Fibroblast of skin of left biceps (primary cell): ENCODE measurements at places on chromosomes 12 and 14.

DNA sequence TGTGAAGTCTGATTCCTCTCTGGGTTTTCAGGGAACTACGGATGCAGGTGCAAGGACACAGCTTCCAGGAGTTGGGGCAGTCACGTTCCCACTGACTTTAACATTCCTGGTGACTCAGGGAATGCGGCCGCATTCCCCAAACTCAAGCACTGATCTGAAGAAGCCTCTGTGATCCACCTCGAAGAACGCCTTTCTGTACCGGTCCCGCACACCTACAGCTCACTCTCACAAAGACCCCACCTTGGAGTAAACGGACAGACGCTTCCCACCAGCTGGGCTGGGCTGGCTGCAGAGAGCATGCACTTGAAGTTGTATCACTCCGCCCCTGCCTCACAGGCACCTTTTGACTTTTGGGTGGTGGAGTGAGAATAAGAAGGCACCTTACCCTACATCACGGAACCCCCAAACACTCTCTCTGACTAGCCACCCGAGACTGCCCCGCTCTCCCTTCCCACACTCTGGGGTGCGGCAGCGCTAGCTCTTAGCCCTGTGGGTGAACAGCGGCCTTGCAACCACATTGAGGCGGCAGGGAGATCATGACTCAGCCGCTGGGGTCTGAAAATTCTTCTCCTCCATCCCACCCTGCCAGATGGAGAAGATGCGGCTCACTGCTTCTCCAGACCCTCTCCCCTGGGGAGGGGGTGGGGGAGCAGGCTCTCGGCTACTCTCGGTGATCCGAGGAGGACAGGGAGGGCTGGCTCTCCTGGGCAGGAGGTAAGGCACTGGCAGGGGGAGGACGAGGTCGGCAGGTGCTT is 23.7 kb upstream of the HDAC7 start:
- no peak for DNase-seq

GRCh38 chr12:43098766-43099550 is 453.0 kb downstream of the ADAMTS20 start:
- no peak for DNase-seq

DNA sequence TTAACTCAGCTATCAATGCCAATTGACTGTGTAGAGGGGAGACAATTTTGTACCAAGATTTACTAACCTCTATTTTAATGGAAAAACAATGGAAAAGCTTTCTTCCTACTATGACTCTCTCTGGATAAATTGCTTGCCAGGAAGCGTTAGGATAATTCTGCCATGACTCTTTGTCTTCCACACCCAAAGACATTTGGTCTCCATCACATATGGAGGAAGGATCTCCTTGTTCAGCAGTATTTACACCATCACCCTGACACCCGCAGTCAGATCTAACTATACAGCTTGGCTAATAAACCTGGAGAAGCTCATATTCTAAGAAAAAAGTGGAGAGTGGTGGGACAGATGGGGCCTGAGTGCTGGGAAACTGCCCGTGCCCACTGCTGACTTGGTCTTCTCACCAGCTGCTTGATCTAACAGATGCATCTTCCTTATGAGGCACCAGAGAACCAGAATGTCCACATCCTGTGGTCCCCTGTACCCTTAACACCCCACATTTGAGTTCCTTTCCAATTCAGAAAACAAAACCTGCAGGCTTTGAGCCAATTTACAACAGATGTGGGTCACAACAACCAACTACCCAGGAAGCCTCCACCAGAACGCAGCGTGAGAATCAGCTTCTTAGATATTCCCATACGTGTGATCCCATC is 154.0 kb downstream of the DAD1 start:
- no peak for DNase-seq

DNA sequence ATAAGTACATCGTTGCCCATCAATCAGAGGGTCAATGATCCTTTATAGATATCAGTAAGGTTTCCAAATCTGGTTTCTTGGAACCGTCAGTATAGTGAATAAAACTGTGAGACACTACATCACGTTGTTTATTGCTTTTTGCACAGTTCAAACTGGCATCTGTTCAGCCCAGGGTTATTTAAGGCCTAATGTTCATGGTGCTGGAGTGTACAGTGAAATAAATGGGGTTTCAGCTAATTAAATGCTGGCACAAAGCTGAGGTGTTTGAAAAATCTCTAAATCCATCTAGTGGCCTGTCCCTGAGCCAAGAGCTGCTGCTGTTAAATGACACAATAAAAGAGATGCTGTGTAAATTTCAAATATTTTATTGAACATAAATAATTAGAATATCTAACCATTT is 69.9 kb downstream of the RPS29 start:
- DNase-seq = no peak

- no peak for DNase-seq
Observed at GRCh38 chr12:24088751-24089509, 139.5 kb upstream of the SOX5 start.

- no peak for DNase-seq
Observed at GRCh38 chr12:9127936-9128663, 12.4 kb upstream of the A2M start.

DNA sequence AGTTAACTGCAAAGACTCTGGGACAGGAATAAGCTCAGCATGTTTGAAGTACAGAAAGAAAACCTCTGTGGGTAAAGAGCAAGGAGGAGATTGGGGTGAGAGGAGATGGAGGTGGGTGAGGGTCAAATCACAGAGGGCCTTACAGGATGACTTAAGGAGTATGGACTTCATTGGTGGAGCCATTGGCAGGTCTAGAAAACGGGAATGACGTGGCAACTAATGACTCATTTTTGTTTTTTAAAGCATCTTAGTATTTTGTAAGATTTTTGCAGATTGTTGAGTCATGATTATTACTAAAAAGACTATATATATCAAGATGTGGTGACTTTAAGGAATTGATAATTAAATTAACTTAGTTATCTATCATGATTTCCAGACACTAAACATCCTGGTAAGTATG is 18.5 kb downstream of the UTP20 start:
- no peak for DNase-seq

GRCh38 chr14:71339650-71340415 is 432.6 kb downstream of the PCNX1 start:
- DNase-seq = no peak

- DNase-seq = peak; percentile 58
Observed at GRCh38 chr12:25436206-25437030, 116.7 kb downstream of the LMNTD1 start.

DNA sequence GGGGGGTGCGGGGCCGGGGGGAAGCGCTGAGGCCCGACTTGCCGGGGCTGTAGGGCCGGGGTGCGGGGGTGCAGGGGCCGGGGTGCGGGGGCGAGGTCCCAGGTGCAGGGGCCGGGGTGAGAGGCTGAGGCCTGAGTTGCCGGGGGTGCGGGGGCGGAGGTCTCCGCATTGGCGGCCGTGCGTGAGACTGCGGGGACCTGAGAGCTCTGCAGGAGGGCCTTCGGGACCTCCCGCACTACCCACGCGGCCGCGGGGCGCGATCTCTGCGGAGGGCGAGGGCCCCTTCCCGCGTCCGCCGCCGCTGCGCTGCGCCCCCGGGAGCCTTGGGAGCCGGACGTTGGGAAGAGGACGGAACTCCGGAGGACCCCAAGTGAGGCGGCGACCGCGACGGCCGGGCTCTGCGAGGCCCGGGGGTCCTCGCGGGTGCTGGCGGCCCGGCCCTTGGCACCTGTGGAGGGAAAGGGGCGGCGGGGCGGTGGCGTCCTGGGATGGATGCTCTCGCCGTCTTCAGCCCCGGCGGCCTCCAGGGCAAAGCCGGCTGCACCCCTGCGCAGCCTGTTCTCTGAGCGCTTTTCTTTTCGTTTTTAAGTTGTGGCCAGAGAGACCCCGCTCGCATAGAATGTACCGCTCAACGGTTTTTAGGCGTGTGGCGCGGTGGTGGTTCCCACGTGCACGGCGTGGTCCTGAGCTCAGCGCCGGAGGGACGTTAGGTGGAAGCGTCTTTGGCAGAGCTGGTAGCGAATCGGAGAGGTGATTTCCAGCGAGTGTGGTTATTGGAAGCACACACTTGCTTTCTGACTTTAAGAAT is 1.3 kb downstream of the PIWIL1 start:
- DNase-seq = no peak

DNA sequence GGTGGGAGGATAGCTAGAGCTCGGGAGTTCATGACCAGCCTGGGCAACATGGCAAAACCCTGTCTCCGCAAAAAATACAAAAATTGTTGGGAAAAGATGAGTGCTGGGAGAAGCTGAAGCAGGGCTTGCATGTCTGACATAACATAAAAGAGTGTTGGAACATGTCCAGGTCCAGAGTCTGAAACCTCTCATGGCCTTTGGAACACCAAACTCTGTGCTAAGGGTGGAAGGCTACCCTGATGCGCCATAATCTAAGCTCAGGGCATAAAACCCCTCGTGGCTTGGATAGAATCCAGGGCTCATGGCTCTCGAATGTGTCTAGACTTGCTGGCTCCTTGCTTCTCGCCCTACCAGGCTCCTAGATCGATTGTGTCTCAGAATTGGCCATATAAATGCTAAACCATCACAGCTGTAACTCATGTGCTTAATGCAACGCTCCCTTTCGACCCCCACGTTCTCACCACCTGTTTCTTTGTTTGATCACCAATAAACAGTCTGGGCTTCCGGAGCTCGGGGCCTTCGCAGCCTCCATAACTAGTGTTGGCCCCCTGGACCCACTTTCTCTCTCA is 6.7 kb upstream of the CLEC7A start:
- DNase-seq = no peak

DNA sequence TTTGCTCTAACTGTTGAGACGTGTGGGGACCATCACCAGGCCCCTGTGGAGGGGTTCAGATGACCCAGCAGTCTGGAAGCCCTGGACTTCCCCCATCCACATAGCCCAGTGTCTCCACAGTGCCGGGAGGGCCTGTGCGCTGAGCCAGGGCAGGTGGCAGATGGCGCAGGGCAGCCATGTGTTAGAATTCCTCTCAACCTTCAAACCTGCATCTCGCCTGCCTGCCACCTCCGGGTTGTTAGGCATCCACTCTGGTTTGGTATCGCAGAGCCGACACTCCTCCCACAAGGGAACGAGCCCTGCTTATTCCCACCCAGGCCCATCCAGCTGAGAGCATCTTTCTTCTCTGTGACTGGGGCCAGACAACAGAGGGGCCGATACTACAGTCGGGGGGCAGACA is 84.5 kb downstream of the ADGRD1 start:
- no peak for DNase-seq

DNA sequence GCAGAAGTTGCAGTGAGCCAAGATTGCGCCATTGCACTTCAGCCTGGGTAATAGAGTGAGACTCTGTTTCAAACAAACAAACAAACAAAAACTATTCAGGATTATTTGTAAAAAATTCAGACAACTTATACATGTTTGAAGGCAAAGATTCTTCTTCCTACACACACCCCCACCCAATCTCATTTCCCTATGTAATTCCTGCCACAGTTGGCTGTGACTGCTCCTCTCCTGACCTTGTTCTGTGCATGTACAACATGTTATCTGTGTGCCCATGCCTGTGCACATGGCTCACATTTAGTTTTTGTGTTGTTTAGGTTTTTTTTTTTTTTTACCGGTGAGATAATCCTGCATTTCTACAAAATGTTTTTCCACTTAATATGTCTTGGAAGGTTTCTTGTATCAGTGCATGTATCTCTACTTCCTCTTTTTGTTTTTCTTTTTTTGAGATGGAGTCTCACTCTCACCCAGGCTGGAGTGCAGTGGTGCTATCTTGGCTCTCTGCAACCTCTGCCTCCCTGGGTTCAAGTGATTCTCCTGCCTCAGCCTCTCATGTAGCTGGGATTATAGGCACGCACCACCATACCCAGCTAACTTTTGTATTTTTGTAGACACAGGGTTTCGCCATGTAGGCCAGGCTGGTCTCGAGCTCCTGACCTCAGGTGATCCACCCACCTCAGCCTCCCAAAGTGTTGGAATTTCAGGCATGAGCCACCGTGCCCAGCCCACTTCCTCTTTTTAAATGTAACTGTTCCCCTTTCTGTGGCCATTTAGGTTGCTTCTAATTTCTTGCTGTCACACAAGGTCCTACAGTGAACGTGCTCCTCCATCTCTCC is 8.7 kb downstream of the CFAP251 start:
- no peak for DNase-seq

- no peak for DNase-seq
Observed at GRCh38 chr12:56451147-56451546, 1.9 kb upstream of the TIMELESS start.

DNA sequence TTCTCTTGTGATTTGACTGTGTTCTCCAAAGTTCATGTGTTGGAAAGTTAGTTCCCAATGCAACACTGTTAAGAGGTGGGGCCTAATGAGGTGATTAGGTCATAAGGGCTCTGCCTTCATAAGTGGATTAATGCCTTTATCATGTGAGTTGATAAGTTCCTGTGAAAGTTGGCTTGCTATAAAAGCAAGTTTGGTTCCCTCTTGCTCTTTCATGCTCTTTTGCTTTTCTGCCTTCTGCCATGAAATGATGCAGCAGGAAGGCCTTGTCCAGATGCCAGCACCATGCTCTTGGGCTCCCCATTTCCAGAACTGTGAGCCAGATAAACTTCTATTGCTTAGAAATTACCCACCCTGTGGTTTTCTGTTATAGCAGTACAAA is 41.9 kb downstream of the SLC16A7 start:
- no peak for DNase-seq

DNA sequence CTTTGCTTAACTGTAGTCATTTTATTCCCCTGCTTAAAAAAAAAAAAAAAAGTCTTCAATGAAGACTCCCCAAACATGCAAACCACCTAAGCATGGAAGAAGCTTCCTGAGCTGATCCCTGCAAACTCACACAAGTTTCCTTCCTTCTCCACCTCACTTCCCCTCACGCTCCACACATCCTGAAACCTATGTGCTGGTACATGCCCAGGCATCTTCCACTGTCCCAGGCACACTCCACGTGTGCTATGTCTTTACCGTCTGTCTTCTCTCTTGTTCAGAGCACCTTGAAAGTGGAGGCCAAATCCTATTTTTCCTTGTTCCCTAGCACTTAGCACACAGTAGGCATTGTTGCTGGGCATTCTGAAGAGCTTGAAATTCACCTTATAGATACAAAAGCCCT is 13.4 kb downstream of the LRIG3 start:
- DNase-seq = no peak

DNA sequence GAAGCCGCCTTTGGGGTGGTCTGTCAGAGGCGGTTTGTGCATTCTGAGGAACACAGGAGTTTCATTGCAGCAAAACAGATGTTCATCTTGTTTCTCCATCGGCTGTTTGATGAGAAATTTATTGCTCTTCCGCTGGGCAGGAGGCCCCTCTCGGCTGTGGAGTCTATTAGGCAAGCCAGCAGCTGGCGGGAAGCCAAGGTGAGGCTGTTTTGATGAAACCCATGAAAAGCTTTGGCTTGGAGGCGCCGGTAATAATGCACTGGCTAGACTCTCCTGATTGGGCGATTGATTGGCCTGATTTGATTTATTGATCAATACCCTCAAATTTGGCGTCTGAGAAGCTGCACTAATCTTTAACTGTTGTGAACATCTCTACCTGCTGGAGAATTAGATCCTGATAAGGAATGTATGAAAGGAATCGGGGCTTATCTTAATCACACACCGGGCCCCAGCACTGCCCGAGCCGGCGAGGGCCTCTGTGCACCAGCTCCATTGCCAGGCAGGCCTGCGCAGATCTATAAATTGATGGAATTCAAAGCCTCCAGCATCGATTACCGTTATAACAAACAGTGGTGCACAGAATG is 187.7 kb downstream of the PHETA1 start:
- DNase-seq = peak; percentile 15

GRCh38 chr12:65906006-65906405 is 81.7 kb downstream of the HMGA2 start:
- no peak for DNase-seq

- no peak for DNase-seq
Observed at GRCh38 chr12:45685680-45686079, 43.8 kb upstream of the ARID2 start.

GRCh38 chr12:15515010-15515409 is 192.7 kb downstream of the PTPRO start:
- no peak for DNase-seq
